A549 treated with ZK216348 at 1 μM for 4 hours (cell line): ENCODE measurements at places on chromosomes 2 and 18. TPM values are rescaled to one million over a fixed set of nuclear protein-coding genes. Genes with fewer than 3 reads are reported as not detected.

The TRIM54 gene
- 0.40 to 0.73 TPM (median 0.57 TPM) in 5 replicates for total RNA-seq

The FAP gene
- total RNA-seq: not detected in 5 replicates

The CDC42EP3 gene
- 53.9 to 68.2 TPM (median 58.5 TPM) in 5 replicates for total RNA-seq

The TMEM178A gene
- total RNA-seq: 0.09 to 0.21 TPM in 2 of 5 replicates, not detected in the others

The TUBA4B gene
- 0.26 to 0.33 TPM (median 0.27 TPM) in 3 of 5 replicates, not detected in the others for total RNA-seq

The GKN1 gene
- 0.32 to 1.1 TPM (median 0.74 TPM) in 5 replicates for total RNA-seq

The CNDP1 gene
- total RNA-seq: not detected in 5 replicates

The PDE1A gene
- total RNA-seq: 0.07 to 0.43 TPM (median 0.15 TPM) in 5 replicates

The LRP2 gene
- total RNA-seq: 0.01 TPM in 1 of 5 replicates, not detected in the others

The ABCA12 gene
- total RNA-seq: 0.14 to 0.26 TPM (median 0.24 TPM) in 5 replicates

The UNC80 gene
- not detected in 5 replicates for total RNA-seq
